H54 (cell line): ENCODE measurements at places on chromosomes 13 and 19.

DNA sequence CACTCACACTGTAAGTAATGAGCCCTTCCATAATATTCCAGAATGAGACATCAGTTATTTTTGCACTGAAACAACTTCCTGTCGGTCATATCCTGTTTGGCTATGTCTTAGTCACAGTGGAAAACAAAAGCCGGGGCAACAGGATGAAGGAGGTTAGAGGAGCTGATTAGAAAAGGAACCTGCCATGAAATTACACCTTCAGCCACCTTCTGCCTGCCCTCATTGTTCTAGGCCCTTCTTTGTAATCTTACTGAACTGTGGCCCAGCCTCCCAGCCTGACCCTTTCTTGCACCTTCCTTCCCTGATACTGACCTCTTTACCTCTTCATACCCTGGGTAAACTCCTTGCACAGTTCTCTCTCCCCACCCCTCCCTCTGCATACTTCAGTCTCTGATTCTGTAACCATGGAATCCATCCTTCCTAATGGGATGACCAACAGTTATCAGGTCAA is 67.3 kb downstream of the DOCK9 start:
- peak; percentile 56 for DNase-seq

GRCh38 chr19:37999309-38000213 is 92.6 kb downstream of the SIPA1L3 start:
- DNase-seq: peak; percentile 80

DNA sequence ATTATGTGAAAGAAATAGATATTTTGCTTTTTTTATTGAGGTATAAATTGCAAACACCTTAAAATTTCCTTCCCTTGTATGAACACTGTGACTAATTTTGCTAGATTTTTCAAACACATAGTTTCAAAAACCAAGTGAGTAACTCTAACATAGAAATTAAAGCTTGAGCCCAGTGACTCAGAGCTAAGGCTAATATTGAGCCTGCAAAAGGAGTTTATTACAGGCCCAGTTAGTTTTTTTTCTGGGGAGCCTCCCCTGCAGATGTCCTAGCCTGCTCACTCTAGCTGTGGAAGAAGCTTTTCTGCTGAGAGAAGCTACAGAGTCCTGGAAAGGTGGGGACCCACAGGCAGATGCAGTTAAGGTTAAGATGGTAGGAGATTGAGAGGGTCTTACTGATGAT is 3.4 kb downstream of the ZNF430 start:
- DNase-seq: no peak

- DNase-seq: no peak
Observed at GRCh38 chr19:1746401-1747284, 6.7 kb upstream of the ONECUT3 start.

DNA sequence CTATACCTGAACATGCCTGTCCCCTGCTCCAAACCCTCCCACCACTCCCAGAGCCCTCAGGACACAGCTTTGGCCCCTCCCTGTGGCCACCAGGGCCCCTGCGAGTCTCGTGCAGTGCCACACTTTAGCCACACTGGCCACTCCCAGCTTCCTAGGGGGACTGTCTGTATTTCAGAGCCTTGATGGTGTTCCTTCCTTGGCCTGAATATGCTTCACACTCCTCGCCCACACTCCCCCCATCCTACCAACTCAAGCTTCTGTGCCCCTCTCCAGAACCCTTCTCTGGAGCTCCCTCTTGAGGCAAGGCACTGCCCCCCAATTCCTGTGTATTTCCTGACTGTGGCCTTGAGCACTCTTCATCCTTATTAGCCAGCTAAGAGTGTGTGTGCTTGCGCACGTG is 80.2 kb downstream of the DPF1 start:
- no peak for DNase-seq

DNA sequence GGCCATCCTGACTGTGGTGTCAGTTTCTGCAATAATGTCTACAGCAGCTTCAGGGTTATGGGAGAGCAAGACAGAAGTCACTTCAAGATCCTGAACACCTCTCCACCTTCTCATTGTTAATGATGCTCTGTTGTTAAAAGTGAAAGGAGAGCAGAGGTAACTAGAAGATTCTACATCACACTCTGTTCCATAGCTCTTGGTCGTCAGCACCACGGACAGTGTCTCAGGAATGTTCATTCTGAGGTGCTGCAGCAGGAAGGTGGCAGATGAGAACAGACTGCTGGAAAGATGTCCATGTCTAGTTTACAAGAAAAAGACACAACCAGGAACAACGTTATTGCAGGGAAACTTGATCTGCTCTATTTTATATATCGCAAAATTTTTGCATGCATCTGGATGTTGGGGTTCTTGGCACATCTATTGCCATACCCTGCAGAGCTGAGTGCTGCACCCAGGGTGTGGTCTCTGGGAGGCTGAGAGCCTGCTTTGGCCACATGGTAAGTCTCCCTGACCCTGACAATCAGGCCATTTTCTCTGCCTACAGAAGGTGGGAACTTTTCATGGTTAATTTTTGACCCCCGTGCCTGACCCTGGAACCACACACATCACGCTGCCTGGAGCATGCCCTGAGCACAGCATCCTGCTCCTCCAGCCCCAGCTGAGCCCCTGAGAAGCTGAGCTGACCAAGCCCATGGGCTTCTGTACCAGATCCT is 12.7 kb downstream of the CEACAM21 start:
- peak; percentile 39 for DNase-seq

- no peak for DNase-seq
Observed at GRCh38 chr13:32821149-32821688, 195.0 kb upstream of the KL start.

GRCh38 chr19:5571777-5572176 is 4.0 kb upstream of the TINCR start:
- no peak for DNase-seq

GRCh38 chr13:113743366-113744195 is 15.4 kb upstream of the TMEM255B start:
- DNase-seq: no peak

- DNase-seq: peak; percentile 92
Observed at GRCh38 chr19:39403331-39404312, 3.0 kb upstream of the ZFP36 start.

GRCh38 chr19:6718741-6719539 is 1.5 kb downstream of the C3 start:
- DNase-seq: no peak

DNA sequence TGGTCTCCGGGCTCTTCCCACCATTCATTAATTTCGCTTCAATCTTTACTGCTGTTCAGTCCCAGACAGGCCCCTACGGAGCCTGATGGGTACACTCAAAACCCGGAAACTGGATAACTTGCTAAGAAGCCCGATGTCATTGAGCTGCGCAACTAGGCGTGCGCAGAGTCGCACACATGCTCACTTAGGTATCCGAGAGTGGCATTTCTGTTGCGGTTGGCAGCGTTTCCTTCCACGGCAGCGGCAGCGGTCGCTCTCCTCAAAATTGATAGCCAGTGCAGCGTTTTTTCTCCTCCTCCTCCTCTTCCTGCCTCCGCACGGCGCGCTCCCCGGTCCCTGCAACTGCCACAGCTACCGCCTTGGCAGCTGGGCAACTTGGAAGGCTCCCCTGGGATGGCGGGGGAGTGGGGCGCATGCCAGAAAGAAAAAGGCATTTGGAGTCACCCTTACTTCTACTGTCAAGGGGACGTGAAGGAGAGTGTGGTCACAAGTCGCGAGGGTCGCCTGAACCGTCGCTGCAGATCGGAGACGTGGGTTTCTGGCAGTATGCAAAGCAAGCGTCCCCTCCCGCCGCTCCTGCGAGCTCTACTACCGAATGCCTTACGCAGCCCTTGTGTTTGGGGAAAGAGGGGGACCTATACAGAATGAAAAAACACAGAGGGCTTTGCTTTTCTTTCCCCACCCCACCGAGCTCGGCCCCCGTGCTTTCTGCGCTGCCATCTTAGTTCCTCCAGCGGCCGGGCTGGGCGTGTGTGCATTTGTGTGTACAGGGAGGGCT is 2.4 kb upstream of the MYCBP2 start:
- peak; percentile 80 for DNase-seq

GRCh38 chr13:41467425-41467945 is 10.1 kb downstream of the RGCC start:
- no peak for DNase-seq

- DNase-seq: no peak
Observed at GRCh38 chr13:42893214-42893671, 98.8 kb downstream of the EPSTI1 start.

GRCh38 chr13:39815345-39816111 is 160.1 kb downstream of the COG6 start:
- no peak for DNase-seq

GRCh38 chr13:24228852-24229458 is 68.4 kb downstream of the SPATA13 start:
- peak; percentile 9 for DNase-seq

GRCh38 chr19:4233282-4233853 is 4.0 kb downstream of the EBI3 start:
- no peak for DNase-seq

DNA sequence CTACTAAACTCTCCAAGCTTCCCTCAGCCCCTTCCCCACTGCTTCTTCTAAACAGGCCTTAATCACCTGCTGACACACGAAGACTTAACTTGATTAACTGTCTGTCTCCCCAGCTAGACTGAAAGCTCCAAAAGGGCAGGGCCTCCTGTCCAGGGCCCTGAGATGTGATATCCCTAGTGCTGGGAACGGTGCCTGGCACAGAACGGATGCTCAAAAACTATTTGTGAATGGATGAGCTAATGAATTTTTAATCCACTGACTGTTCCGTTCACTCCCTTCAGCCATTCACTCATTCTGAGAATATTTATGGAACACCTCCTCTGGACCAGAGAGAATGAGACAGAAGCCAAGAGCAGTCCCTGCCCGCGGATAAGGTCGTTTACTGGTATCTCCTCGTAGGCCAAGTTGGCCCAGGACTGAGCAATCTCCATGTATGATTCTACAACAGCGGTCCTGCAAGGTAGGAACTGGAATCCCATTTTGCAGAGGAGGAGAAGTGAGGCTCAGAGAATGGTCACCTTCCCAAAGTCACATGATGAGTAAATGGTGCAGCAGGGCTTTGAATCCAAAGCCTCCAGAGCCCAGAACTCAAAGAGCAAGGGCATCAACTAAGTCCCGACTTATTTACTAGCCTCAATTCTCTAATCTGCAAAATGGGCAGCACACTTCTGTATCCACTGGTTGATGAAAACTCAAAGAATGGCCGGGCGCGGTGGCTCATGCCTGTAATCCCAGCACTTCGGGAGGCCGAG is 3.4 kb downstream of the DMWD start:
- DNase-seq: no peak

DNA sequence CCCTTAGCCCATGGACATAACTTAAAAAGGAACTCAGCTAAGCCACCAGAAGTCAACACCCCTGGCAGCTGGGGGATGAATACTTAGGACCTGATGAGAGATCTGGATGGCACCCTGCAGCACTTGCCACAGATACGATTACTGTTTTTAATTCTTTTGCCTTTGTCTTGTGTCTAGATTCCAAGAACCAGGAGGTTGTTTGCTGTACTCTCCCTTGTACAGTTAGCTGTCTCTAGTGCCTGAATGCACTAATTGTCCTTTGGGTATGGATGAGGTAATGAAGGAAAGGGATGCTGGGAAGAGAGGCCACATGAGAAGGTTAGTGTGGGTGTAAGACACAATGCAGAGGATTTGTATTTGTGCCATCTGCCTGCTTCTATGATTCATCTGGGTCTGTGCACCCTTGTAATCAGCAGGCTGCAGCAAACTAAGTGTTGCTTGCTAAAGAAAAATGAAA is 385.8 kb downstream of the KCNRG start:
- peak; percentile 10 for DNase-seq

- no peak for DNase-seq
Observed at GRCh38 chr13:72931311-72931710, 127.5 kb upstream of the KLF5 start.

DNA sequence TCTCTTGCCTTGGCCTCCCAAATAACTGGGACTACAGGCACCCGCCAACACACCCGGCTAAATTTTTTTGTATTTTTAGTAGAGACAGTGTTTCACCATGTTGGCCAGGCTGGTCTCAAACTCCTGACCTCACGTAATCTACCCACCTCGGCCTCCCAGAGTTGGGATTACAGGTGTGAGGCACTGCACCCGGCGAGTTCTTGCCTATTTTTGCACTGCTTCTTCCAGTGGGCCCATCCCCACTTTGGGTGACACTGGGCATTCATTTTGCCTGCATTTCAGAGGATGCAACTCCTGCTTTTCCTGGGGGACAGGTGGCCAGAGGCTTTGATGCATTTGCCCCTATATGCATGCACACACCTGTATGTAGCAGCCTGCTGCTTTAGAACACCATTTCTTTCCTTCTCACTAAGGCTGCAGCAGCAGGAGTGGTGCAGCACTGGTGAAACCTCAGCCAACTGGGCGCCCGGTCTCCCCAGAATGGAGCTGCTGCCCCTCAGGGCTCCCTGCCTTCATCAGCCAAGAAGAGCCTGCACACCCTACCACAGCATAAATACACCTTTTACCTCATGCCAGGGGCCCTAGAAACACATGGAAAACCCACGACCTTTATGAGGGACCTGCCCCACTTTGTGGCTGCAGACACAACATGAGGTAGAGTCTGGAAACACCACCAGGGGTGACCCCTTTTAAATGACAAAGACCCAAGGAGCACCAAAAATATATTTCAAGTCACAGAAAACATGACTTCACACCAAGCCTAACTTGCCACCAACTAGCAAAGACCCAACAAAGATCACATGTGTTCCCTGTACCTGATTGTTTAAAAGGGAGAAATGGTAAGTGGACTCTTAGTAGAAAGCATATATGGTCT is 36.8 kb upstream of the POP4 start:
- DNase-seq: no peak

- DNase-seq: no peak
Observed at GRCh38 chr13:60838581-60838980, 441.6 kb downstream of the TDRD3 start.

- DNase-seq: no peak
Observed at GRCh38 chr19:28307487-28307886, 905.5 kb downstream of the UQCRFS1 start.

- DNase-seq: no peak
Observed at GRCh38 chr13:113736258-113736731, 22.7 kb upstream of the TMEM255B start.

DNA sequence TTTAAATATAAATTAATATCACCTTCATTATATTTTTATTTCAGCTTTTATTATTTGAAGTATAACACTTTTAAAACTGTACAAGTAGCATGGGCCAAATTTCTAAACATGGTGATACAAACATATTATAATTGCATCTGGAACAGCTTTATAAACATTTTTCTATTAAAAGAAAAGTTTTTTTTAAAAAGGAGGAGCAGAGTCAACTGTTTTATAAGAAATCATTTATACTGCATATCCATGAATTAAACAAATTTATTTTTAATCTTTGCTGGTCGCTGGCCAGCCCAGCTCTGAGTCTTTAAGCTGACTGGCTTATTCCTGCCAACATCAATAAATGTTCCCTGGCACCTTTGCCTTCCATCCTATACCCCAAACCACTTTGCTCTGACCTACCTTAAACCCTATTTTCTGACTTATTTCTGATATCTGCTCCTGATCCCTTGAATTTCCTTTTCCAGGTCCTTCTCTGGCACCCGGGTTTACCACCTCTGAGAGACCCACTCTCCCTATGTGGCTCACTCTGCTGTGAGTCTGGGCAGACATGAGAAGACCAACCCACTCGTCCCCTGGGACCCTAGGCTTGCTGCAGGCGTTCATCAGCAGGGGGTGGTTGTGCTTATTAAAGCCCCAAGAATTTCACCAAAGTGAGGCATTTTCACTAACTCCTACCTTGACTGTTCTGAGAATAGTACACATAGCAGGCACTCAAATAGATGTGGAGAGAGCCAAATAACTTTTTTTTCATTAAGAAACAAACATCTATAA is 220.3 kb downstream of the KLF12 start:
- DNase-seq: no peak

GRCh38 chr19:11067356-11068113 is 21.7 kb upstream of the LDLR start:
- DNase-seq: no peak

- no peak for DNase-seq
Observed at GRCh38 chr13:108629181-108629752, at the start of gene MYO16. Gene MYO16 (plus strand): TSS chr13:108629611. CDS start chr13:108629845, 234 bp downstream.

GRCh38 chr13:79898996-79899395 is 418.0 kb downstream of the NDFIP2 start:
- no peak for DNase-seq
